Bronchial epithelial cell (primary cell): ENCODE measurements at places on chromosomes 13 and 19.

- no peak for DNase-seq
Observed at GRCh38 chr19:6204866-6205723, 69.6 kb downstream of the ACSBG2 start.

- no peak for DNase-seq
Observed at GRCh38 chr19:28492201-28492600, 720.8 kb downstream of the UQCRFS1 start.

DNA sequence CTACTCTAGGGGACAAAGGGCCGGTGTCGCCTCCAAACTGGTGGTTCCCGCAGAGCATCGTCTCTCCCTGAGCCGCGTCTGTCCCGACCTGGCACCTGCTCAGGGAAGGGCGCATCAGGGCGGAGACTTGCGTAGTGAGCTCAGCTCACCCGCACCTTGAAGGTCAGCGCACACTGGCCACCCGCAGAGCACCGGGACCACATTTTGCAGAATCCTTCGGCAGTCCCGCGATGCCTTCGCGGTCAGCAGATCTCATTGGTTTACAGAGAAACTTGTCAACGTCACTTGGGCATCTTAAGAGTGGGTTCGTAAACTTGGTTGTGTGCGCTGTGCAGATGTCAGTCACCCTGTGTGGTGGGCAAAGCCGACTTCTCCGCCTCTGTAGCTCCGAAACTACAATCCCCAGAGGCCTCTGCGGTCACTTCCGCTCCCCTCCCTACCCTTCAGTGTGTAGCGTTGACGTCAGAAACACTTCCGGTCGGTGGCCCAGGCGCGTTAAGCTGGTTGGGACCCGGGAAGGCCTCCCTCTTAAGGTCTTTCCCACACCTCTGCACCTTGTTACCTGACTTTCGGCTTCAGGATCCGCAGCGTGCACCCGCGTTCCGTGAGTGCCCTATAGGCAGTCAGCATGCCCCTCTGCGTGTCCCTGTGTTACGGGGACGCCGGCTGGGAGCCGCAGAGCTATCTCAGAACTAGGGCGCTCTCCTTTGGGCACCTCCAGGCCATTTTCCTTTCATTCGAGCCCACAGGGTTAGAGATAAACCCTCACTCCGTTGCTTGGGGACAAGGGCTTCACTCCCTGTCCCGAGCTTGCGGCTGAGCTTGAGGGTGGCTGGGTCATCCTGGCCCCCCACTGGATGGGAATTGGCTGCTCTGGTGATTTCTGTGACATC is 36.5 kb upstream of the ZNF527 start:
- DNase-seq = peak; percentile 85

- no peak for DNase-seq
Observed at GRCh38 chr19:51627491-51628138, 2.6 kb downstream of the SIGLEC5 start.
